ENCODE measurements at places on chromosomes 5 and 9.

DNA sequence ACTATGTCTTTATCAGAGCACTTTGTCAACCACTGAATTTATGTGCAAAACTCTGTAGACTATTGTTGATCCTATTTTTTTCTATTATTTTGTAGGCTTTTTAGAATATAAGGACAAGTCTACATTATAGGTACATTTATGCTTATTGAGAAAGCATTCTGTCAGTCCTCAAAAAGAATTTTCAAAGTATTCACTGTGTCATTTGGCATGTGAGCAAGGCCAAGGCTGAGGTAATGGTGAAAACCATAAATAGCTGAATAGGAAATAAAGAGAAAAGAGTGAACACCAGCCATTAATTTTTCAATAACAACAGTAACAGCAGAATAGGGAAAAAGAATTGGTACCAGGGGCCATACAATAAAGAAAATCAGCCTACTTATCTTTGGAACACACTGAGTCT is 21.0 kb downstream of the SKIC3 start:
- DNase-seq, result no peak

GRCh38 chr5:160472482-160472881 is 50.8 kb downstream of the PTTG1 start:
- no peak for DNase-seq

DNA sequence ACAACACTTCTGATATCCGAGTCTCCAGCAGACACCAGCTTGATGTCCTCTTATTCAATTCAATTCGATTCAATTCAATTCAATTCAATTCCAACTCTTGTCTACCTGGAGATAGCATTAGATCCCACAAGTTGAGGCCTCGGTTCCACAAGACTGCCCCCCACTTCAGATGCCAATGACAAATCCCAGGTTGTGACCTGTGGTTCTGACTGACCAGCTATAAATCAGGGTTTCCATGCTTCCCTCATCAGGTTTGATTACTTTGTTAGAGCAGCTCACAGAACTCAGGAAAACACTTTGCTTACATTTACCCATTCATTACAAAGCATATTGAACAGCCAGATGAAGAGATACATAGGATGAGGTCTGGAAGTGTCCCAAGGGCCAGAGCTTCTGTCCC is 82.6 kb downstream of the ALDH7A1 start:
- no peak for DNase-seq

GRCh38 chr5:173231996-173232498 is 3.0 kb downstream of the NKX2-5 start:
- no peak for DNase-seq

DNA sequence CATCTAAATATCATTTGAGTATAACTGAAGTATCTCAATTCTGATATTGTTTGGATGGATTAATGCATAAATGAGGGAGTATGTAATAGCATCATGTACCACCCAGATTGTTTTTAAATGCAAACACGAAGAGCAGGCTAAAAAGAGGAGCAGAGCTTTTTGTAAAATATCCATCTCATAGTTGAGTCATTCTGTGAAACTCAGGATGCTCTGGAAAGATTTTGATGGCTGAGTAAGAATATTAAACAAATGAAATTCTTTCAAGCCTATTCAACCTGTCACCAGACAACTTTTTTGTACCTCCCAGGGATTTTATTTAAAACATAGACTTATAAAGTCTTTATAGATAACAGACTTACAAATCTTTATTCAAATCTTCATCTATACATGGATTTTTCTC is 625.9 kb downstream of the TLE4 start:
- no peak for DNase-seq

- DNase-seq, result no peak
Observed at GRCh38 chr5:124550731-124551130, 195.7 kb downstream of the ZNF608 start.
